ENCODE measurements at places on chromosomes 5 and 9.

- DNase-seq = no peak
Measured at GRCh38 chr9:79572032-79572607, 355 bp downstream of the TLE4 start.

GRCh38 chr5:2917524-2917923, 166.0 kb upstream of the IRX2 start:
- DNase-seq = no peak

- DNase-seq = no peak
Measured at GRCh38 chr5:37490120-37490810, 111.1 kb downstream of the WDR70 start.

DNA sequence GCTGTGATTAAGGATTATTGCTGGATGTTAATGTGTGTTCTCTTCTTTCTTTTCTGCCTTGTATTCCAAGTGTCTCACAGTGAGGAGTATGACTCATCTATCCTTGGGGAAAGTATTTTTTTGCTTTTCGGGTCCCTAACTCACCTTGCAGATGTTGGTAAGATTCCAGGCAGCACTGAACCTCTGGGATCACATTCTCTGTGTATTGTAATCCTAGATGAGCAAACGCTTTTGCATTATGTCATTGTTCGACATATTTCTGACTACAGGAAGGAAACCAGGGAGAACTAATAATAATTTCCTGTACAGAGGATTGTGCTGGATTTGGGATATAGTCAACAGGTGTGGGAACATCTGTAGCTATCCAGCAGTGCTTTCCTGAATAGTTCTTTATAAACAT, 246.1 kb upstream of the TUT7 start:
- no peak for DNase-seq

DNA sequence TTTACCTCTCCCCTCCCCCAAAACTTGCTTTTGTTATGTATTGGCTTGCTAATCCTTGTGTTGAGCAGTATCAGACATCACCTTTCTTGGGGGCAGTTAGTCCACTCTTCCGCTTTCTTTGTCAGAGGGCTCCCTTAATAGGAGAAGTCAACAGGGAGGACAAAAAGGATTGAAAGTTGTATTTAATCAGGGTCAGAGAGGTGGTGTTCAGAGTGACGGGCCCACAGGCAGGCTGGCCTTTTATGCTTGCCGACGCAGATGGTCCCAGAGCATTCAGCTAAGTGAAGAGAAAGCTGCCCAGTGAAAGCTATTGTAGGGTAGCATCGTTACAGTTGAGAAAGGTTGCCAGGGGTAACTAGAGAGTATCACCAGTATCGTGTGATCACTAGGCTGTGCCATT, 131.1 kb downstream of the ZCCHC7 start:
- DNase-seq = no peak

- DNase-seq = no peak
Measured at GRCh38 chr9:4324513-4324912, 24.6 kb upstream of the GLIS3 start.

GRCh38 chr9:70083429-70083828, 39.8 kb downstream of the MAMDC2 start:
- DNase-seq = no peak

DNA sequence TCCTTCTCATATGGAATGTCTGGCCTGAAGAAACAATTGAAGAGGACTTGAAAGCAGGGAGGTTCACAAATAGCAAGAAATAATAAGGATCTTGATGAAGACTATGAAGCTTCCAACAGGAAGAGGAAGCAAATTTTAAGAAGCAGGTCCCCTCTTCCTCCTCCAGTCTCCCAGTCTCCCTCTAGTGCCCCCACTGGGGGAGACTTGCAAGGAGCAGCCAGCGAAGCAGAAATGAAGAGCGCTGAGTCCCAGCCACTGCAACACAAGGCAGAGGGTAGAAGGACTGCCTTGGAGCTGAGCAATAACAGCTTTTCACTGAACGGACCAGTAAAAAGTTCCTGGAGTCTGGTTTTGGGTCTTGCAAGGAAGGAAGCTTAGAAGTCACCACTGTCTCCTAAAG, 32.6 kb upstream of the ACO1 start:
- no peak for DNase-seq

DNA sequence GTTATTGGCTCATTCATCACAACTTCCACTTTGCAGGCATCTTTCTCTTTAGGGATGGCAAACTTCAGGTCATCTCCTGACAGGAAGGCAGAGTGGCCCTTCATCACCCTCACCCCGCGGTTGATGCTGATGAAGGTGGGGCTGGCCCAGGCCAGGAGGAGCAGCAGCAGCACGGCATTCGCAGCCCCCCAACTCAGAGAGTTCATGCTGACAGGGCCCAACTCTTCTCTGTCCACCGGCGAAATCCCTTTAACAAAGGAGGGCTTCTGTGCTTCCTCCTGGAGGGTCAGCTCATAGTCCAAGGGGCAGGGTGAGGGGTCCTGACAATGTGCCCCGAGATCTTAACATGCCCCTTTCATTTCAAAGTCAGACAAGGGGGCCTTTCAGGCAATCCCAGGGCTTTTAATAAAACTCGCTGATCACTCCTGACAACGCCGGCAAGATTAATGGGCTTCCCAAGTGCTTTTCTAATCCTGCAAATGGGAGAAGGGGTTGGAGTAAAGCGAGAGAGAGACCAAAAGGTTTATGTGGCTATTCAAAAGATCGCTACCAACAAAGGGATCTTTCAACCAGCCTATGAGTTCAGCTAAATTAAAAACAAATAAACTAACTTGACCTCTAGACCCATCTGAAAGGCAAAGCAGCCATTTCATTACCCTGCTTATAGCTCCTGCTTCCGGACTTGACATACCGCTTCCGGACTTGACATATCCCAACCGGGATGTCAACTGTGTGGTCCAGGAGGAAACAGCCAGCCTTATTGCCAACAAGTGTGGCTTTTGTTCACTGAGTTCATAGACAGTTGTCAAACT, 41.2 kb downstream of the FREM1 start:
- no peak for DNase-seq

DNA sequence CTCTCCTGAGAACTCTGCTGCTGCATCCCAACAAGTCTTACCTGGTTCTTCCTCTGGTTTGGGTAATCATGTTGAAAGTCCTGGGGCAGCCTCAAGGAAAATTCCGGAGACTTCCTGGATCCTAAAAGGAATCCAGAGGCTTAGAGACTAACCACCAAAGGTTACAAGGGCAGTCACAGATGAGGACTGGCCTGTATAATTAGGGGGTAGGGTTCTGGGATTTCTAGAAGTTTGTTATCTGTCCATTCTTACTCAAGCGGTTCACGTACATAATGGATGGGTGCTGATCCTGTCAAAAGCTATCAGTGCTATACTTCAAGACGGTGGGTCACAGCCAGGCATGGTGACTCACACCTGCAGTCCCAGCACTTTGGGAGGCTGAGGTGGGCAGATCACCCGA, 51.4 kb upstream of the EPB41L4B start:
- DNase-seq = no peak

DNA sequence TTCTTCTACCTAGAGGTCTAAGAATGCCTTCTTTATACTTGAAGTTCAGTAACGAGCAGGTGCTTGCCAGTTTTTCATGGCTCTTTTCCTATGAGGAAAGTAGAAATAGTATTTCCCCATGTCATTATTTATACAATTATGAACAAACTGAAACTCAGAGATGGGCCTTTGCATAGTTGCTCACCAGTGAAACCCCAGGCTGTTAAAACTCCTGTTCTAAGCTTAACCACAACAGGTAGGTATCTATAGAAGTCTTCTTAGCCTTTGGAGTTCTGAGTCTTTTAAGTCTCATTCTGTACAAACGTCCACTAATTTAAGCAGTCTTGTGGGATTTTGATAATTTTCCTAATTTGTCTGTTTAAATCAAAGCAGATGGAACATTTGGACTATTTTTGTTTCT, 90.1 kb downstream of the STARD4 start:
- DNase-seq = no peak

GRCh38 chr9:7097040-7097715, 339.4 kb downstream of the KDM4C start:
- no peak for DNase-seq

DNA sequence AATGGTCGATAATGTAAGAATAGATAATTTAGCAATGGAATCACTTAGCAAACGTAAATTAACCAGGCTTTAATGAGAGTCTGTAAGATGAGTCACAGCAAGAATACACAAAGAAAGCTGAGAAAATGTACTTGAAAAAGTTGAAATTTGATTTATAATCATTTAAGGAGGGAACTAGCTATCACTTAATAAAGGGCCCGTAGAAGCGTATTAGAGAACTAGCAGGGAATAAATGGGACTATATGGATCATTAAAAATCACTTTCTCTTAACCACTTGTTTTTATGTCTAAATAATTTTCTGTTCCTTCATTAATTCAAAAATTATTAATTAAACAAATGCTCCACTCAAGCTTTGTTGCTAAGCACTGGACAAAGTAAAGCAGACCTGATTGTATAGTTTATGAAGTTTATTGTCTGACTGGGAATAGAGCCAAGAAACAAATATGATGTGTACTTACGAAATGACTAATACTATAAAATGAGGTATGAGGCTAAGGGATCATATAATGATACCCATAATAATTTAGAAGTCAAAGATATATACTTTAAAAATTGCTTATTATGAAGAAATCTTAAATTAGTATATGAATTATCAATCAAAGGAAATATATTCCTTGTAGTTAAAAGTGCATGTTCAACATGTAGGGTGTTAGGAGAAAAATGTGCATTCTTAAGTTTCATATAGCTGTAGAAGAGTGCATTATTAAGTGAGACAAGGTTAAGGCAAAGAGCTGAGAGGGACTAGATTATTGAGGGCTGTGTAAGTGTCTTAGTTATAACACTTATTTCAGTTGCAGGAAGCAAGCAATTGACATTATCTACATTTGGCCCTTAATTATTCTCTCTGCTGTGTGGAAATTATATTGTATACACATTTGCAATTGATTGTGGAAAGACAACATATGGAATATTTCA, 196.8 kb downstream of the PRDM9 start:
- no peak for DNase-seq

GRCh38 chr9:18037981-18038380, 436.0 kb upstream of the ADAMTSL1 start:
- no peak for DNase-seq

DNA sequence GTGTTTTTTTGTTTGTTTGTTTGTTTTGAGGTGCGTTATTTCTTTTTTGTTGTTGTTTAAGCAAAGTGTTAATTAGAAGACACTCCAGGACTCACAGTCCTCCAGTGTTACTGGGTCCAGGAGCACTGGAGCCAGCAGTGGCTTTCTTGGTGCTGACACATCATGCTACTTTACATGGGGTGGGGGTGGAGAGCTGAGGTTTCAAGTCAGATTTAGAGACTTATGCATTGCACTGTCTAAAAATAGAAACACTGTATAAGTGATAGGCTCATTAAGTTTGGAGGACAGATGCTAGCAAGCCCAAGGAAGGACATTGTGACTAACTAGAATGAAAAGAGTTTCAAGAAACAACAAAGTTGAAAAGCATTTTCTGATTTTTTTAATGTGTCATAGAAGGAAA, 2209.2 kb downstream of the MAT2B start:
- no peak for DNase-seq

DNA sequence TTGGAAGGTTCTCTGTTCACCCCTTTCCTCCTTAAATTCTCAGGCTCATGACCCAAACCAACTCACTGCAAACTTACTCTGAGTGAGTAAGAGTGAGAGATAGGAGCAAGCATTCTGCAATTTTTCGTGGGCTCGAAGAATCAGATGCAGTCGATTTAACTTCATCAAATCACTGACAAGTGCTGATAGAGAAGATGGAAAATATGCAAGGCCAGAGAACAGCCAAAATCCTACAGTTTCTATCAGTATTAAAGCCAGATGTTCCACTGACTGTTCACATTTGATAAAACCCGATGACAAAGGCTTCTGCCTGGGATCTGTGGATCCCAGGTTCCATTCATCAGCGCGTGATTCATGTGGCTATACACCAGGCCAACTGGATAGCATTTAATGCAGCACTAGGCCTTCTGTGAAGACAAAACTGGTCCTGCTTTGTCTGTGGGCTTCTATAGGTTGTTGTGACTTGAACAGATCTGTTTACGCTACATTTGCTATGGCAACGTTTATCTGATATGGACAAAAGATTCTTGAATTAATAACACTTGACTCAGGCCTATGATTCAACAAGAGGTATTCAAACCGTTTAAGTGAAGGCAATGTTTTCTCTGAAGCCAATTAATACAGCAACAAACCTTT, 251.2 kb downstream of the NFIB start:
- no peak for DNase-seq

GRCh38 chr5:69493396-69494133, 975 bp downstream of the OCLN start:
- no peak for DNase-seq

GRCh38 chr5:82849885-82850284, 227.3 kb downstream of the TMEM167A start:
- DNase-seq = no peak

DNA sequence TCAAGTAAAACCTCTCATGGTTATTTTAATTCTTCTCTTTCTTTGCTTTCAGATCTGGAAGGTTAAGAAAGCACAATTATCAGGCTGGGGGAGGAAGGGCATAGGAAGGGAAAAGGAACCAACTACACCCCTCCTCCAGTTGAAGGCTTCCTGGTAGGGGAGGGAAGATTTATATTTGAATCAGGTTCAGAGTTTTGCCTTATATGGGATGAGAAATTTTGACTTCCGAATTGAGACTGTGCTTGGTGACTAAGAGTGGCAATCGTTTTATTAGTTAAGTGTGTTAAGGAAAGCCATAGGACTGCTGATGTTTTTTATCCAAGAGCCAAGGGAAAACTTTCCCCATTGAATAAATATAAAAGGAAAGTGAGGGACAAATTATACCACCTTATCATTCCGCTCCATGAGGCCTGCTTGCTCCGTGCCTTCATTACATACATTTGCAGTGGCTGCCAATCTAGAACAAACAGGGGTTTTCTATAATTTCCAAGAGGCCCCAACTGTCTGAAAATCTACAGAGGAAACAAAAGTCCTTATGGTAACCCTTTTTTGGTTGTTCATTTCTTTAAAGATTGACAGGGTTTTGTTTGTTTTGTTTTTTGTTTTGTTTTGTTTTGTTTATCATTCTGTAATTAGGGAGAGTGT, 115.7 kb upstream of the EPB41L4A start:
- no peak for DNase-seq

- no peak for DNase-seq
Measured at GRCh38 chr9:2583308-2584013, 38.1 kb upstream of the VLDLR start.

GRCh38 chr5:1445313-1445688, at the start of gene SLC6A3:
Gene SLC6A3, minus strand, starts transcription at chr5:1445440. Its CDS starts 2,243 bp downstream, at chr5:1443197.
- DNase-seq = no peak

- no peak for DNase-seq
Measured at GRCh38 chr9:91943478-91944470, 6.3 kb downstream of the ROR2 start.

DNA sequence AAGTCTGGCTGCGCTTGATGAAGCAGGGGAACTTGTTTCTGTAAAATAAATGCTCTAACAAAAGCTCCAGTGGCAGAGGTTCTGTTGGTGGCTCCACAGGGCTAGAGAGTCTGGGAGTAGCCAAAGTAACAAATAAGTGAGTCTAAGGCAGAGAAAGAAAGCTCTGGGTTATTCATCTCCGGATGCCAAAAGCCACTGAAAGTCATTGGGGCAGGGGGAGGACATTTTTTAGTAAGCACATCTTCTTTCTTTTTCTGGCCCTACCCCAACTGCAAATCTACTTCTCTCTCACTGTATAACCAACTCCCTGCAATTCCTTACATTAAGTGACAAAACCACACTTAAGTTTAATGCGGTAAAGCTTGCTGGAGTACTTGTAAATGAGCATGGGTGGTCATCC, 141.6 kb downstream of the INSYN2B start:
- no peak for DNase-seq
